ENCODE measurements at places on chromosomes 11 and 22.

DNA sequence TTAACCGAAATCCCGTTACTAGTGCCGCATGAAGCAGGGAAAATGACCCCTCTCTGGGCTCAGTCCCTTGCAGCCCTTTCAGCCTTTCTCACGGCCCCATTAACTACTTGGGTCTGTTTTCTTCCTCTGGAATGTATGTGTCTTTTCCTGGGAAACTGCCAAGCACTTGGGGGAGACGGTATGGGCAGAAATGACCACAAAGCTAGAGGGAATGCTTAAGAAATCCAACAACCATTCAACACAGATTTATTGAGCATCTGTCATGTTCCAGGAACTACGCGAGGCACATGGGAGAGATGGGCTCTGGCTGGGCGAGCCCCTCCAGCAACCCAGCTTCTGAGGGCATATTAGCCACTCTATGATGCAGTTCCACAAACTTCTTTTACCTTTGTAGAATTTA, 462.6 kb downstream of the BUD13 start:
- no peak for DNase-seq

DNA sequence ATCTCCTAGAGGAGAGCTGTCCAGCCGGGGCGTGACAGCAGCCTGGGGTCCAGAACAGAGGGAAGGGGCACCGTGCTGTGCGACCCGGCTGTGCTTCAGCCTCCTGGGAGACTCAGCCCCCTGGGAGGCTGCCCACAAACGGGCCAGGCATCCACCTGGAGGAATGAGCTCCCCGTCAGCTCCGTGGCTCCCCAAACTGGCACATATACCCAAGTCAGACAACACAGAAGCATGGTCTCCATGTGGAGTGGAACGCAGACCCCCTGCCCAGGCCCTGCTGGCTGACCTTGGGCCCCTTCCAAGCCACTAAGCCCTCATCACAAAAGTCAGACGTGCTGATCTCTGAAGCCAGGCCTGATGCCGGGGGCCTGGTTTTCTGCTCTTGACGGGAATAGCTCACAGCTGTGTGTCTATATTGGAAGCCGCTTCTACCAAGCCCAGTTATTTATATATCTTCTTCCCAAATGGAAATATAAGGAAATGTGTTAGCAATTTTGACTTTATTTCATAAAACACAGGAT, 91.7 kb downstream of the BRD1 start:
- no peak for DNase-seq

DNA sequence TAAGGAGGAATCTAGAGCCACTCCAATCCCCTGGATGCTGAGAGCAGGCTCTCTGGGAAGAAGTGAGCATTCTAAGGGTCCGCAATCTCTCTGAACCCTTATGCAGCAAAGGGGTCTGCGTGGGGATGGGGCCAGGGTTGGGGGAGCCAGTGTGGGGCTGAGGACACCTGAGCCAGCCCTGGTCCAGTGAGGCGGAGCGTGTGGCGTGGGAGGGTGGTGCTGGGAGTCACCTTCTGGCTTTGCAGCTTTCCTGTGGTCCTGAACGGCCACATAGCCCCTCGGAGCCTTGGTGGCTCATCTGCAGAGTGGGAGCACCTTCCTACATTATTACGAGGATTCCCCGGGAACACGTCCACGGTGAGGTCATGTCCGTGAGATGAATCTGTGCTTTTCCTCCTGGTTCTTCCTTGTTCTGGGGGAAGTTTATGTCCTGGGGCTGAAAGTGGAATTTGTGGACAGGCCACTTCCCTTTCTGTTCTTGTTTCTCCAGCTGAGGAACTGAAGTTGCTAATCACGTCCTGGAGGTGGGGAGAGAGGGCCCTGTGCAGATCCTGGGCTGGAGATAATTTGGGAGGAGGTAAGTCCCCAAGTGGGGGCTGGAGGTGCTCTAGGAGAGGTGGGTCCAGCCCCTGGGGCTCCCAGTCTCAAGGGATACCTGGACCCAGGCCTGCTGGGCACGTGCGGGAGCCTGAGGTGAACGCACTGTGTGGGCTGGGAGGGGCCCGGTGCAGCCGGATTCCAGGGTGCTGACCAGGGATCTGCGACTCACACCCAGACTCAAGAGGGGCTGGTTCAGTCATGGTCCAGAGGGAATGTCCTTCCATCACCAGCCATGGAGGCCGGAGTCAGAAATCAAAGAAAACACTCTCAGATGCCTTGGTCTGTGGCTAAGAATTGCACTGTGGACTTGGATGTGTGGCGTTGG, 6.1 kb downstream of the MRGPRE start:
- no peak for DNase-seq

- DNase-seq = no peak
Observed at GRCh38 chr22:34776817-34777216, 289.1 kb upstream of the ISX start.

- no peak for DNase-seq
Observed at GRCh38 chr11:63811522-63811921, 1.7 kb upstream of the SPINDOC start.

- DNase-seq = no peak
Observed at GRCh38 chr11:109304159-109304558, 117.8 kb upstream of the C11orf87 start.

DNA sequence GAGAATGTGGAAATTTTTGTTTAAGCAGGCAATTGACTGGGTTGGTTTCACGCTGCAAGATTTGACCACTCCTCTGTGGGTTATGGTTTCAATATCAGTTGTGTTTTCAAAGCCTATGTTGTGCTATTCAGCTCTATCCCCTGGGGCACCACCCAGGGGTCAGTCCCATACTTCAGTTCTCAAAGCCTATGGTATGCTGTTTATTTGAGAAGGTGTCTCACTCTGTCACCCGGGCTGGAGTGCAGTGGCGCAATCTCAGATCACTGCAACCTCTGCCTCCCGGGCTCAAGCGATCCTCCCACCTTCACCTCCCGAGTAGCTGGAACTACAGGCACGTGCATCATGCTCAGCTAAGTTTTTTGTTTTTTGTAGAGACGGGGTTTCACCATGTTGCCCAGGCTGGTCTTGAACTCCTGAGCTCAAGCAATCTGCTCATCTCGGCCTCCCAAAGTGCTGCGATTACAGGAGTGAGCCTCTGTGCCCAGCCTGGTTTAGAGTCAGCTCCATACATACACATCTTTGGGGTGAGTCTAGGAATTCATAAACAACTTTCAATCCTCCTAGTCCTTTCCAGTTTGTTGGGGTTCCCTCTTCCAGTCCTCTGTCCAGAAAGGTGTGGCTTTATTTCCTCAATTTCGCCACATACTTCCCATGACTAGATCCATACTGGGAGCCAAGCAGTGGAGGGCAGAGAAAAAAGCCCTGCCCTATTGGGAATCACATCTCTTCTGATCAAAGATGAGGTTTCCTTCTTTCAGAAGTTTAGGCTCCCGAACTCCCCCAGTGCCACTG, 35.0 kb upstream of the MAPK1 start:
- no peak for DNase-seq

GRCh38 chr22:50732681-50733080, 5.3 kb upstream of the ACR start:
- DNase-seq = no peak

GRCh38 chr22:30459181-30460052, 12.4 kb downstream of the SEC14L3 start:
- no peak for DNase-seq

DNA sequence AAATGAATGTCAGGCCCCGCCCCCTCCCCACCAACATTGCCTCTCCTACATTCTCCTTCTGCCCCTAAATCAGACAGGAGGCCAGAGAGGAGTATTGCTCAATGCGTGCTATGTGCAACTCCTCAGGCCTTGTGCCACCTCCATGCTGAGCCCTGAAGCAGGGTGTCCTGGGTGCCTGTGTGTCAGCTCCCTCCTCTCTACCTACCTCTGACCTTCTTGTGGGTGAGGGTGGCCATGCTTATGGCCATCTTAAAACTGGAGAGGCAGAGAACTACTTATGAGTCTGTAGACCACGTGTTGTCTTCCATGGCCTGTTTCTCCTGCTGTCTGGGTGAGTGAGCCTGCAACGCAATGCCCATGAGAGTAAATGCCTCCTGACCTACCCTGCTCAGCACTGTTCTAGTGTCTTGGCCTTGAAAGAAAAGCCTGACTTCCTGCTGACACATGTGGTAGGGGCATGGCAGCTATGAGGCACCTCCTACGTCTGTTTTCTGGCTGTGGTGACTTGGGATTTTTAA, 10.5 kb downstream of the MCAM start:
- no peak for DNase-seq

- DNase-seq = no peak
Observed at GRCh38 chr11:56152333-56152732, 7.8 kb downstream of the OR8K5 start.

DNA sequence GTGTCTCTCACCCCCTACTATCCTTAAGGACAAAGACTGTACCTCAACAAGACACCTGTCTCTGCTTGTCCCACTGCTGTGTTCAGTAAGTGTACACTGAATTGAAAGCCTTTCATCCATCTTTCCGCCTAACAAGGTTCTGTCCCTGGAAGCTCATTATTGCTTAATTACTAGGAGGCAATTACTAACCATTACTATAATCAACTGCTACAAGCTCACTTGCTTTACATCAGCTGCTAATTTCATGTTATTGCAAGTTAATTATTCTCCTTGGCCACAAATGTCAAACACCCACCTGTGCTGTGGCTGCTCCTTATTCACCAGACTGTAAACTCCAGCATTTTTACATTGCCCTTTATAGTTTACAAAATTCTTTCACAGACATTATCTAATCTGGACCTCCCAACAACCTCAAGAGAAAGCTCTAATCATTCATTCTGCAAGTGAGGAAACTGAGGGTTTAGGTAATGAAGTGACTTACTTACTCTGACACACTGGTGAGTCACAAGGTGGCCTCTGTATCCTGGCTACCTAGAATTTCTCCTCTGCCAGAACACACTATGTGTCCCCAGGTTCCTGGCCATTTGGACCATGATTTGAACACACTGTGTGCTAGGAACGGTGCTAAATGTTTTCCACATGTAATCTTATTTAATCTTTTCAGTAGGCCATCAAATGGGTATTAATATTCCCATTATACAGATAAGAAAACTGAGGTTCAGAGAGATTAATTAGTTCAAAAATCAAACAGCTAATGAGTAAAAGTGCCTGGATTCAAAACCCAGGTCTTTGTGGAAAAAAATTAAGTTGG, 66.7 kb downstream of the RAB30 start:
- no peak for DNase-seq

DNA sequence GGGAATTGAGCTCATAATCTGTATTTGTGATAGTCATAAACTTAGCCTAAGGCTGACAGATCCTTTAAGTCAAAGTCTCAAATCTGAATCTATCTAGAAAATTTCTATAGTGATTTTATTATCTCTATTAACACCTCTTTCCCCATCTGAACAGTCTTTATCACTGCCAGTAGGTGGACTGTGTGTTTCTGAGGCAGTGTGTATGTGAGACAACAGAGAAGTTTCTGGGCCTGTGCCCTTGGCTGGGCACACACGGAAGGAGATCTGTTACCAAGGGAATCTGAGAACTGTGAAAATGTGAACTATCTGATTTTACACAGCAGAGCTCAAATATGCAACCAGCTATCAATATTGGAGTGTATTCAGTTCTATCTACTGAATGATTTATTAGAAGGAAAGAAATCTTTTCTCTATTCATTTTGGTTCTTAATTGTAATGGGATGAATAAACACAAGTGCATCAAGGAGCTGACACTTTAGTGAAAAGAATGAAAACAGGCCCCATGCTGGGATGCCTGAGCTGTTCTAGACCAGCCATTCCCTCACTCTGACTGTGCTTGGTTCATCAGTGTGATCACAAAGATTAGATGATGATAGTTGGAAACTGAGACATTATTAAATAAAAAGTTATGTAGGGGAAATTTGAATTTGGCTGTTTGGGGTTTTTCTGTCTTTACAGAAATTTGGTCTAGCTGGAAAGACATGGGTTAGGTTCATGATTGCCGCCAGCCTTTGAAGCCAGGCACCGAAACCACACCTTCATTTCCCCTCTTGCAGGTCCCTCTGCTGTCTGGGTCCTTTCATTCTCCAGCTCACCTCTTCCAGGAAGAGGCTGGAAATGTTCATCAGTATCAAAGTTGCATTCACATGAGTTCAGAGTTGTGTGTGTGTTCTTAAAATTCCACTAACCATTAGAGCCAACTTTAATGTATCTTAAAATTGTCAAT, 68.1 kb downstream of the LIF start:
- no peak for DNase-seq

- no peak for DNase-seq
Observed at GRCh38 chr11:35932681-35933319, 11.1 kb upstream of the LDLRAD3 start.

DNA sequence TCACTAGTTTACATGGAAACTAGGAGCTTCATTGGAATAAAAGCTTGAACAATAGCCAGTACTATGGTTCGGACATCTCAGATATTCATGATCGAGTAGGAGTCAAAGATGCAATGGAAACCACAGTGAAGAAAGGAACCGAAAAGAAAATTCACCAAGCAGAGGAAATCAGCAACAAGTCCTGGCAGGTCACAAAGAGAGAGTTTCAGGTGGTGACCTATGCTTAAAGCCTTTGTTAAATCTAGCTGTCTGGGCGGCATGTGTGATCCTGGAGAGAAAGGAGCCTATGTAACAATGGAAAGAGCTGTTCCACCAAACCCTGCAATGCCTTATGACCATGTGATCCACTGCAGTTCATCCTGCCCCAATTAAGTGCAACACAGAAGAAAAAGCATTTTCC, 68.9 kb upstream of the POU2AF2 start:
- no peak for DNase-seq

GRCh38 chr22:33562501-33562900, 357.8 kb downstream of the LARGE1 start:
- DNase-seq = no peak

- no peak for DNase-seq
Observed at GRCh38 chr11:74540270-74540669, 46.7 kb upstream of the LIPT2 start.

DNA sequence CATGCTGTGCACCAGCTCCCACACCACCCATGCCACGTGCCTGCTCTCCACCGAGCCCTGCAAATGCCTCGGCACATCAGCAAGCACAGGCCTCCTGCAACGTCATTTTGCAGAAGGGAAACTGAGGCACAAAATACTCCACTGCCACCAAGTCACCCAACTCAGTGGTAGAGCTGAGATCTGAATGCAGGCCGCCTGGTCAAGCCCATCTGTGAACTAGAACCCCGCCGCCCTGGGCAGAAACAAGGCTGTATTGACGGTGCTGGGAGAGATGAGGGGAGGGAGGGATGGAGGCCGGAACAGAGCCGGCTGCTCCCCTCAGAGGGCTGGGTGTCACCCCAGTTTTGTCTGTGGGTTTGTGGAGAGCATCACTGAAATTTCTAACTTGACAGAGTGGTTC, 81.4 kb downstream of the CDKN1C start:
- DNase-seq = no peak

DNA sequence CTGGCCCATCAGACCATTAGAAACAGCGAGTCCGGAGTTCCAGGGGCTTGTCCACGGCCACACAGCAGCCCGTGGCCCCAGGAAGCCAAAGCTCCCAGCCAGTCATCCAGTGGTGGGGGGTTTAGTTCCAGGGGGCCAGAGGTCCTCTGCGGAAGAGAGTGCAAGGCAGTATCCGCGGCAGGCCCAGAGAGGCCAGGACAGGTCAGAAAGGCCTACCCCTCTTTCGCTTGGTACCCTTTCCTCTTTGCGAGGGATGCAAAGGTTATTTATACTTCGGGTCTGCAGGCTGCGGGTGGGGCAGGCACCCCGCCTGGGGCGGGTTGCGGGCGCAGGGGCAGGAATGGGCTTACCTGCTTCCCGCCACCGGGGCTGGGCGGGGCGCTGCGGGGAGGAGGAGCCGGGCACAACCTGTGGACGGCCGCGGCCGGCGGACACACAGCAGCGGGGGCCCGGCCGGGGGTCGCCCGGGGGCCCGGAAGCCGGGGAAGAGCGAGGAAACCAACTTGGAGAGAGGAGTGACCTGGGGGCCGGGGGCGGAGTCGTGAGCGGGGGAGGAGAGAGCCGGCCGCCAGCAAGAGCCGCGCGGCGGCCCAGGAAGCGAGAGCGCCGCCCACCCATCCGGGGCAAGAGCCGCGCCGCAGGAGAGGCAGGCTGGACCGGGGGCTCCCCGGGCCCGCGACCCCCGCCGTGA, at the start of gene SH3BP1:
TSS of gene SH3BP1 (plus strand) at position 600 of the 691 bp plus-strand sequence. CDS start 119 bp downstream, outside the sequence.
- DNase-seq = no peak
